ENCODE measurements at places on chromosomes 12 and 14.

DNA sequence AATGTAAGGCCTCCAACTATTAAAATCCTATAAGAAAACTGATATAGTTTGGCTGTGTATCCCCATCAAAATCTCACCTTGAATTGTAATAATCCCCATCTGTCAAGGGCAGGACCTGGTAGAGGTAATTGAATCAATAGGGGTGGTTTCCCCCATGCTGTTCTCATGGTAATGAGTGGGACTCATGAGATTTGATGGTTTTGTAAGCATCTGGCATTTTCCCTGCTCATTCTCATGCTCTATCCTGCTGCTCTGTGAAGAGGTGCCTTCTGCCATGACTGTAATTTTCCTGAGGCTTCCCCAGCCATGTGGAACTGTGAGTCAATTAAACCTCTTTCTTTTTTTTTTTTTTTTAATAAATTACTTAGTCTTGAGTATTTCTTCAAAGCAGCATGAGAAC, 31.9 kb downstream of the TSPAN19 start:
- DNase-seq: peak; percentile 55

GRCh38 chr14:69873877-69874780, 5.1 kb upstream of the SMOC1 start:
- DNase-seq: no peak

DNA sequence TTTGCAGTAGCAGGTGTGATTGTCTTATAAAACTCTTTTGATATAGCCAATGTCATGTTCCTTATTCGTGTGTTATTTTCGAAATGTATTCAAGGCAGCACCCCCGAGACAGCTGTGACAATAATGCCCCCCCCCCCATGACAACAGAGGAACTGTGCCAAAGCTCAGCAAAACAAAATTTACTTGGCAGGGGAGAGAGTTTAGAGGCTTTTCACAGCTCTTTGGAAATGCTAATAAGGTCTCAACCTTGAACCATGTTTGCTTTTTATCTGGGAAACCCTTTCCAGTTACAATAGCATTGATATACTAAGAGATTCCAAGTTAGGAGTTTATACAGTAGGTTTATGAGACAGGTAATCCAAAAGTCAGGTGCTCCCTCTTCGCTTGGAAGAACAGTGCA, 56.4 kb upstream of the USP44 start:
- DNase-seq: peak; percentile 67

GRCh38 chr14:68770553-68771286, 22.1 kb downstream of the ZFP36L1 start:
- no peak for DNase-seq

DNA sequence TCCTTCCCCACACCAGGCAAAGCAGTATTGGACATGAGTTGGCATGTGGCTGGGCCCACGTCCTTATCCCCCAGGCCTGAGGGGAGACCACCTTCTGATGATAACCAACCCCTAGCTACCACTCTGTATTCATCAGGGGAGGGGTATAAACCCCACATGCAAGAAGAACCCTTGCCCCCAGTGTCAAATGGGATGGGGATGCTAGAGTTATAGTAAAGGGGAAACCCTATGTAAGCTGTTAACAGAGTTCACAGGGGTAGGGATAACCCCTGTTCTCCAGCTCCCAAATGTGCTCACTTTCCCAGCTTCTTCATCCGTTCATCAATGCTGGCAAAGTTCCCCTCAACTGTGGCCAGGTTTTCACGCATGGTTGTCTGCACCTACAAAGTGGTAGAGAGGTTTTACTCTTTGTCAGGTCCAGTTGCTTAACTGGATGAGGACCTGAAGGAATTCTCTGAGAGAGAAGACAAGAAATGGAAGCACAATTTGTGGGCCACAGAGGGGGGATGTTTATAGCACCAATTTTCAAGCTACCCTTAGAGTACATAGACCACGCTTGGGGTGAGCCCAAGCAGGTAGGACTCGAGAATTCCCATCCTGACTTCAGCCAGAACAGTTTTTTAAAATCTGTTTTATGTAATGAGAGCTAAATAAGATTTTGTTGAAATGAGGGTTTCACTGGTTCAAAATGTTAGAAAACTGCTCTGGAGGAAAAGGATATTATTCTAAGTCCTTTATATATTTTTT, 7.9 kb downstream of the MBD6 start:
- DNase-seq: no peak

DNA sequence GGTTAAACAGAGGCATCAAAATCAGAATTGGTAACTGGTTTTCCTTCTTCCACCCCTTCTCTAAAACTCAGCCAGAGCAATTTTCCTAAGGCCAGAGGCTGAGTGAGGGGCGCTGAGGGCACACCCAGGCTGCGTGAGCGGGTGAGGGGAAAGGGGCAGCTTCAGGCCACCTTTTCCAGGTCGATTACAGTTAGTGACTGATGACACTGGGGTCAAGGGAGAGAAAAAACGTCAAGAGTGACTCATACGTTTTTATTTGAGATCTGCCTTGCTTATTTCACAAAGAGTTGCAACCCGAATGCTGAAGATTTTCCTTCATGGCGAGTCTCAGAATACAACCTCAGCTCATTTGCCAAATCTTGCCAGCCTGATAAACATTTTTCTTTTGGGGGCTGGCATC, 46.7 kb upstream of the EVL start:
- DNase-seq: no peak

- peak; percentile 98 for DNase-seq
Observed at GRCh38 chr14:96874127-96874526, 76.9 kb downstream of the VRK1 start.

DNA sequence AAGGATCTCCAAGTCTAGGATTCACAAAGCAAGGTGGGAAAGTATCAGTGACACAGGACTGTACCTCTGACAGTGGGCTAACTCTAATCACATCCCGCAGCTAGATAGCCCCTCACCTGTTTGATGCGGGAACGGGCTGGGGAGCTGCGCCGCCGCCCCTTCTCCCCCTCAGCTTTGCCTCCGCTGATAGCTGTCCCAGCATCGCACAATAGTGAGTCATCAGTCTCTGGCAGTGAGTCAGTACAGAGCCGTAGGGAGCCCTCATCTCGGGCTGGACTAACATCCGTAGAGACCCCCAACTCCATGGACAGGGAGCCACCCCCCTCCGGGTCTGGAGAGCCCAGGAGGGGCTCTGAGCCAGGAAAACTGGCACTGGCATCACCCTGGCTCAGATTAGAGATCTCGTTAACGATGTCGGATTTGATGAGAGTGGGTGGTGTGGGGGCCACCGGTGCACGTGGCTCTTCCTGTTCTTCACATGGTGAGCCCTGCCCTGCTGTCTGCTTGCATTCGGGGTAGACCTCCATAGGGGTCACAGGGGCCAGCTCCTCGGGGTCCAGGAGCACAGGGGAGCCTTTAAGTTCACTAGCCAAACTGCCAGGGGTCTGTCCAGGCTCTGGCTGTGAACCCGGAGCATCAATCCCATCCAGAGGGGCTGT, 10.9 kb downstream of the KMT2D start:
- no peak for DNase-seq

DNA sequence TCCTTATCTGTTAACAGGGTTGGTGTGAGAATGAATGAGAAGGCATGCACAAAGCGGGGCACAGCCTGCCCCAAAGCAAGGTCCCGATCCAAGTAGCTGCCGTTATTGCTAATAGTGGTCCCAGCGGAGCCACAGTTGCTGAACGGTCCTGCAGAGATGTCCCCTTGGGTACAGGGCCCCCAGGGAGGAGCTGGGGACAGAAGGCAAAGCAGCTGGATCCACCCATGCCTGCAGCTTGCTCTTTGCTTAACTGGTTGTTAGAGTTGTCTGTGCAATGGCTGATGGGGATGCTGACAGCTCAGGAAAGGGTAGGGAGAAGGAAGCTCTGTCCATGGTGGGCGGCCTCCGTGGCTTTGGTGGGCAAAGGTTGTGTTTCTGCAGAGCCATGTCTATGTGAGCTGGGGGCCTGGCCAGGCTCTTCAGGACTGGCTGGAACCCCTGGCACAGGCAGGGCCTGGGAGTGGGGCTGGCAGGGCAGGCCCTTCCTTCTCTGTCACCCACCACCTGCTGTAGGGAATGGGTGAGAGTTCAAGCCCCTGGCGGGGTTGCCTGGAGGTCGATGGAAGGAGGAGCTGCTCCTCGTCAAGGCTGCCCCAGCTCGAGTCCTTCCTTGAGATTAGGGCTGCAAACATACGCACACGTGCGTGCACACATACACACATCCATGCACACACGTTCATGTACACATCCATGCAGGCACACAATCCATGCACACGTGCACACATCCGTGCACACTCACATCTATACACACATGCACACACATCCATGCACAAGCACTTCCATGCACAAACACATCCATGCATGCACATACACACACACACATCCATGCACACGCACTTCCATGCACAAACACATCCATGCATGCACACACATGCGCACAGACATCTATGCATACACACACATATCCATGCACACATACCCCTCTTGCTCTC, 35.4 kb downstream of the NOC4L start:
- DNase-seq: no peak

GRCh38 chr12:97748298-97748697, 285.7 kb downstream of the RMST start:
- DNase-seq: peak; percentile 88

GRCh38 chr12:90280564-90281058, 572.0 kb upstream of the ATP2B1 start:
- no peak for DNase-seq

GRCh38 chr12:22083167-22083566, 37.1 kb downstream of the CMAS start:
- peak; percentile 33 for DNase-seq

GRCh38 chr12:119181944-119182343, 3.2 kb downstream of the HSPB8 start:
- peak; percentile 23 for DNase-seq

- no peak for DNase-seq
Observed at GRCh38 chr12:27499377-27499776, 24.6 kb upstream of the PPFIBP1 start.

DNA sequence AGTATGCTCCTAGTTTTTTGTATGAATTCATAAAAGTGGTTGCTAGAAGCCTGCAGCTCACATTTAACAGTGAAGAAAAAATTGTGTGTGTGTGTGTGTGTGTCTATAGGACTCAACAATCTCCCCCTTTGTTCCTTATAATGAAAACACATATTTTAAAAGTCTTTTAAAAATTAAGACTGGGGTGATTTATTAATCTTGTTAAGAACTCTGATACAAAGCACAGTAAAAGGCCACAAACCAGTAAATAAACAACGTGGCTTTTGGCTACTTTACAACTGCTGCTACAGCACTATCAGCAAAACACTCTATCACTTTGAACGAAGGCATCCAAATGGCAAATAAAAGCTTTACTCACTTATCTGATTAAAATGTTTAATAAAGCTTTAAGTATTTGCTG, 594 bp upstream of the VCPKMT start:
- peak; percentile 47 for DNase-seq

GRCh38 chr12:104533134-104533533, 76.4 kb downstream of the CHST11 start:
- DNase-seq: no peak

- no peak for DNase-seq
Observed at GRCh38 chr12:54004063-54004840, 4.3 kb downstream of the HOXC9 start.

- DNase-seq: no peak
Observed at GRCh38 chr14:53496668-53497067, 343.5 kb upstream of the DDHD1 start.

GRCh38 chr12:43599066-43599465, 47.1 kb upstream of the ADAMTS20 start:
- DNase-seq: no peak

GRCh38 chr12:116152268-116152667, 125.2 kb downstream of the MED13L start:
- DNase-seq: no peak

DNA sequence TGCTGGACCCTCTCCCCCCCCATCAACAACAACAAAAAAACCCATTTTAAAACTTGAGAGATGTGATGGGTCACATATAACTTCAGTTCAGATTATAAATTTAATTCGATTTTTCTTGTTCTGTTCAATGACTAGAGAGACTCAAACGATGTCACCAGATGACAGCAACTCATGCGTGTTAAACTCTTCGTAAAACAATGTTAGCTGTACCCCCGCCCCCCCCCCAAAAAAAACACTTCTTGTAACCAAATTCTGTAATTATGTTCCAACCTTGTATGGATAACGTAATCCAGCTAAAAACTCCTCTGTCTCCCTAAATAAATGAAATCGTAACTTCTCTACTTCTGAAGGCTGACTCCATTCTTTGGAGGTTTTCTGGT, 614 bp upstream of the NACA start:
- peak; percentile 44 for DNase-seq

DNA sequence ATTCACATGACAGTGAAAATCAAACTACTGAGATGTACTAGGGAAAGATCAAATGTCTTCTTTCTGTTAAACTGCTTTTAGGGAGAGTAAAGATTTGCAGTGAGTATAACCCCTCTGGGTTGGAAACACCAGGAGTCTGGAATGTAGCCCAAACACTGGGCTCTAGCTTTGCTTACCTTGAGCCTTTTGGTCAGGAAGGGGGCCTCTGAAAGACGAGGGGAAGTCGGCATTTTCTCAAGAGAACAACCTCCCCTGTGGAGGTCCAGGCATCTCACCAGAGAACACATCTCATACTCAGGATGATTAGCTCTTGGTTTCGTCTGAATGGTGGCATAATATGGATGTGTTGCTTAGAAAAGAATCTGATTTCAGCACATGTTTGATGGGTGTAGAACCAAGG, 169.0 kb downstream of the ZFP36L1 start:
- no peak for DNase-seq

- DNase-seq: no peak
Observed at GRCh38 chr14:69756298-69756697, 10.6 kb upstream of the SRSF5 start.

GRCh38 chr12:42557586-42558172, 31.9 kb downstream of the PRICKLE1 start:
- DNase-seq: no peak

- DNase-seq: no peak
Observed at GRCh38 chr14:55381040-55381439, 30.6 kb downstream of the ATG14 start.

DNA sequence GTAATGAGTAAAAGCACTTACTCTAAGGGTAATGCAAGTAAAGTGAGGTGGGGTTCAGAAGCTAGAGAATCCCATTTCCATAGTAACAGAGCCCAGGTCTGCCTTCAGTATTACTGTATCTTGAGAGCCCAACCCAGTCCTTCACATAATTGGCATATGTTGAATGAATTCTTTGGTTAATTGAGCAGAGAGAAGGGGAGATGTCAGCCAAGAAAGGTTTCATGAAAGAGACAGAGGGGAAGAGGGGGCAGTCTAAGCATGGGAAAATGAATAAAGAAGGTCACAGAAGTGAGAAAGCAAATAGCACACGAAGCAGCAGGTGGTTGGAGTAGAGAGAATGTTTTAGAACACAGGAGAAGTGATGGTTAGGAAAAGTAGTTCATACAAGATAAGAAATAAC, 371.1 kb downstream of the SEC23A start:
- DNase-seq: peak; percentile 53
